NCI-H526 treated with DMSO at 0.1 percent for 48 hours (cell line): ENCODE measurements at places on chromosomes 5 and 9.

DNA sequence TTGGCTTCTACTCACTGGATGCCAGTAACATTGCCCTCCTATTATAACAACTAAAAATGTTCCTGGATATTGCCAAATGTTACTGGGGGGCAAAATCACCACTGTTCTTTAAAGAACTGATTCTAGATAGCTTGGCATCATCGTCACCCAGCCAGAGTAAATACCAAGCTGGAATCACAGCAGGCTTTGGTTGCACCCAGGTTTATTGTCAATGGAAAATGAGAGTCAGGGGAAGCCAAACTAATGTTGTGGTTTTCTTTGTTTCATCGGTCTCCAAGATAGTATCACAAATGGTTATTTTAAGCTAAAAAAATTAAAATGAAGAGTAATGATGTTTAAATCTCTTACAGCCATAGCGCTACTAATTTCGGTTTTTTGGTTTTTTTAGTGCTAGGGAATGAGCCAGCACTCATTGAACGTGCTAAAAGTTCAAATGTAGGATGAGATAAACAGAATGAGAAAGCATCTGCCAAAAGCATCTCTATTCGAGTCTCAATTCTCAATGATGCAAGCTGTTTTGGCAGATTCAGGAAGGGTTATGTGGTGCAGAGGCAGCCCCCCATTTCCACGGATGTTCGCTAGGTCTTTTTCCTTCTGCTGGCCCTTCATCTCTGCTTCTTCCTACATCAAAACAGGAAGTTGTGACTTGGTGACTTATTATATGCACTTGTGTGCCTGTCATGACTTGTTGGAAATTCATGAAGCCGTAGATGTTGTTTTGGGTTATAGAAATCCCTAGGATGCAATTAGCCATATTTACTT, 558.0 kb downstream of the EBF1 start:
- no peak for DNase-seq

- DNase-seq, result no peak
Measured at GRCh38 chr5:98564836-98565235, 208.6 kb upstream of the RGMB start.

DNA sequence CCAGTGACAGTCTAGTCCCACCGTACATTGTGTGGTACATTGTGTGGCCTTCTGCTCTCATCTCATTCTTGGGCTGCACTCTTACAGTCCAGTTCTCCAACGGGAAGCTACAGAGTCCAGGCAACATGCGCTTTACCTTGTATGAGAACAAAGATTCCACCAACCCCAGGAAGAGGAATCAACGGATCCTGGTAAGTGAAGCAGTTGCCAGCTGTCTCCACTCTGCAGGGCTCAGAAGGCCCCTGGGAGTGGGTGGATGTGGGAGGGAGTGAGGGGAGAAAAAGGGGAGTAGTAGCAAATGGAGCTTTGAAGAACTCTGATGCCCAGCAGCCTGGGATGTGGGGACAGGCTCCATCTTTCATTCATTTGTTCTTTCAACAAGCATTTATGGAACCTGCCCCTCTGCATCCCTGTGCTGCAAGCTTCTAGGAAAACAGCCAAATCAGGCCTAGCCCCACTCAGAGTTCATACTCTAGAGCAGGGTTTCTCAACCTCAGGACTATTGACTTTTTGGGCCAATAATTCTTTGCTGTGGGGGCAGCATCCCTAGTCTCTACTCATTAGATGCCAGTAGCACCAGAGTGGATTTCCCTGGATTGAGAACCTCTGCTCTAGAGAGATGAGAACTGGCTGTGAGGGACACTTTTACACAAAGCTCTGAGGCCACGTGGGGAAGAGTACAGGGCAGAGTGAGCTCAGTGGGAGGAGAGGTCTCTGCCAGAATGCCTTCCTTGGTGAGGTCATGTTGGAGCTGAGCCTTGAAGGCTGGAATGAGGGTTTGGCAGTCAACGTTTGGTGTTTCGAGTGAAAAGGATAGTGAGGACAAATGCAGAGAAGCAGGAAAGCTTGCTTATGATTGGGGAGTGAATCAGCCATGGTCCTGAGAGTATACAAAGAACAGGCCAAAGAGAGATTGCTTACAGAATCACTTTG, 1.1 kb downstream of the POLR1E start:
- no peak for DNase-seq

DNA sequence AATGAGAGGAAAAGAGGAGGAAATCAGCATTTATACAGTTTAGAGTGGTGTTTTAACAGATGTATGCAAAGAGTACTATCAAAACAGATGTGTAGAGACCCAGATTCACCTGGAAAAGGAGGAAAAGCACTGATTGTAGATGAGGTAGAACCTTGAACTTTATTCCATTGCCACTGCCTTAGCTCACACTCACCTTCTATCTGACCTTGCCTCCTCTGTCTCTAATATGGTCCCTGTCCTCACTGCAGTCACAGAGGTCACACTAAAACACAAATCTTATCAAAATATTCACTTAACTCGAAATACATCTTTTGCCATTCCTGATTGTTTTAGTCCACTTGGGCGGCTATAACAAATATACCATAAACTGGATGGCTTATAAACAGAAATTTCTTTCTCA, 7.0 kb downstream of the GIN1 start:
- no peak for DNase-seq

GRCh38 chr9:7318920-7319319, 480.7 kb downstream of the DMAC1 start:
- DNase-seq, result no peak

DNA sequence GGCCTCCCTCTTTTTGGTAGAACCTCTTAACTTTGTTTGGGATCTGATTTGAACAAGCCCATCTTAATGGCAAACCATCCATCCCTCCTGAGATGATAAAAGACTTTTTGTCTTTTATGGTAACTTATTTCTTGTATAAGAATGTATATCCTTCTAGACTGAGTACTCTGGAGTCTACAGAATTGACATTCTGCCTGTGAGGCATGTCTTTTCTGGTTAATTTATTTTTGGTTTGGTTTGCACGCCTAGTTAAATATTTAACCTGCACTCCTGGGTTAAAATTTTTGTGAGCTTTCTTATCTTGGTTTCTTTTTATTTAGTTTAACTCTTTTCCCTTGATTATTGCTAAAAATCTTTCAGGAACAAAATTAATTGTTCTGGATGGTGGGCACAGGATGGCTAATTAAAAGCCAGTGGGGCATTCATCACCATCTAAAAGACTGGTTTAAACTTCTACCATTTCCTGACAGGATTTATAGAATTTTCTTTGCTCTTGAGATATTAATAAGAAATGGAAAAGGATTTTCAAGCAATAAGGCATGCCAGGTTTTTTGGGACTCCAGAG, 50.3 kb downstream of the PHAX start:
- DNase-seq, result no peak

- DNase-seq, result no peak
Measured at GRCh38 chr9:83649080-83649479, 26.1 kb downstream of the IDNK start.

GRCh38 chr5:82066791-82067190, 95.0 kb downstream of the ATG10 start:
- DNase-seq, result no peak

GRCh38 chr5:4532705-4533080, 607.4 kb upstream of the ADAMTS16 start:
- DNase-seq, result no peak

- no peak for DNase-seq
Measured at GRCh38 chr9:110143950-110144545, 63.9 kb downstream of the C9orf152 start.

GRCh38 chr9:84504360-84504759, 163.8 kb upstream of the SLC28A3 start:
- DNase-seq, result no peak

GRCh38 chr5:9140202-9140601, 405.7 kb downstream of the SEMA5A start:
- DNase-seq, result no peak

- no peak for DNase-seq
Measured at GRCh38 chr5:54049963-54050362, 260.4 kb downstream of the ARL15 start.

GRCh38 chr5:91670563-91670962, 287.4 kb upstream of the ARRDC3 start:
- no peak for DNase-seq

DNA sequence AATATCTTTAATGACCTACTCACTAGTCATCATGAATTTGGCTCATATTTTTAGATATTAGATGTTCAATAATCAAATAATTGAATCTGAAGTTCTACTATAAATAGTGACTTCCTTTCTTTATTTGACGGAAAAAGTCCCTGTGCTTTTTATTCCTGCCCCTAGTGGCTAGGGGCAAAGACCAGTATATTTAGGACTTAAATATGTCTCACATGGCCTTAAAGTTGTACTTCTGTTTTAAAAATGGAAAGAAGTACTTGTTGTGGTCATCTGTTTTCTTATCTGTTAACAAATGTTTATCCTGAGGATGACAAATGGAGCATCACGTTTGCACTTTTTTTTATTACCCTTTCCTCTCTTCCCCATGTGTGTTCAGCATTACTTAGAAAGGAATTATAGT, 89.2 kb upstream of the GRHPR start:
- no peak for DNase-seq

- DNase-seq, result no peak
Measured at GRCh38 chr9:133683586-133684120, 47.5 kb downstream of the DBH start.

GRCh38 chr9:91847581-91848091, 102.4 kb downstream of the ROR2 start:
- no peak for DNase-seq

- no peak for DNase-seq
Measured at GRCh38 chr9:110579034-110579861, at the start of gene SVEP1. TSS of gene SVEP1 (minus strand) at chr9:110579741. CDS start at chr9:110579543, 198 bp downstream.

DNA sequence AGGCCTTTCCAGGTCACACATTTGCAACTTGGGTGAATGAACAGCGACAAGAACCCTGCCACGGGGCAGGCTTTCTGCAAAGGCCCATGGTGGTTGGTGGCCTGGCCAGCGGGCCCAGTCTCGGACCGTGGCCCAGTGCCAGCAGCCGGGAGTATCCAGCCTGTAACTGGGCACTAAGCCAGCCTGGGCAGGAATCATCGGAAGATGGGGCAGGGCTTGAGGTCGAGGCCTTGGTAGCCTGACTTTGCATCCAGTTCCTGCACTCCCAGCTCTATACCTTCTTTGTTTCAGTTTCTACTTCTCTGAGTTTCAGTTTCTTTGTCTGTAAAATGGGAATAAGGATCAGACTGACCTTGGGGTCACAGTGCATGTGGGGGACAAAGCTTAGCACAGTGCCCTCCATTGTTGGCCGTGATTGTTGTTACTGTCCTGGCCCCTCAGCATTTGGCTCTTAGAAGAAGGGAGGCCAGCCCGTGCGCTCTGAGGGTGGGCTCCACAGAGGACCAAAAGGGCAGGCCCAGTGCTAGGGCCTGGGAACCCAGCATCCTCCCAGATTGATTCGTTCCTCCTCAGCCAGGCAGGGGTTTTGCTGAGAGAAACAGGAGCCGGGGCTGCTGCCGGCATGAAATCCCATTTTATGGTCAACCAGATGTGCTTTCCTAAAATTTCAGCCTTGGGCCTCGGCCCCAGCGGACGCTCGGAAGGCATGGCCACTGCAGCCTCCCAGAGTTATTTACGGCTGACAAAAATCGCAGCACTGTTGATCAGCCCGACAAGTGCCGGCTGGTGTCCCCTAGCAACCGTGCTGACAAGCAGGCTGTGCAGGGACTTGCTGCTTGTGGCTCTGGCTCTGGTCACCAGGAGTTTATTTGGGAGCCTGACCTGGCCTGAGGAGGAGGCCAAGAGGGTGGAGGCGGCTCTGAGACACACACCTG, 43.6 kb downstream of the JADE2 start:
- no peak for DNase-seq

DNA sequence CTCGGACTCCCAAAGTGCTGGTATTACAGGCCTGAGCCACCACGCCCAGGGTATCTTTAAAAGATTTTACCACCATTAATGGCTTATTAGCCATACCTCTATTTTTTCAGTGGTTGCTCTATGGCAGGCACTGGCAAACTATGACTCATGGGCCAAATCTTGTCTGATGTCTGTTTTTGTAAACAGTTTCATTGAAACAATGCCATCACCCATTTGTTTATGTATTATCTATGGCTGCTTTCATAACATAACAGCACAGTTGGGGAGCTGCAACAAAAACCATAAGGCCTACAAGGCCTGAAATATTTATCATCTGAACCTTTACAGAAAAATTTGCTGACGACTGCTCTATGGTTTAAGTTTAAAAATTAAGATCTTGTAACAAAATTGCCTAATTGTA, 66.8 kb downstream of the SLC38A9 start:
- no peak for DNase-seq

GRCh38 chr9:108553111-108553635, 302.6 kb downstream of the ACTL7B start:
- DNase-seq, result no peak

- no peak for DNase-seq
Measured at GRCh38 chr5:149993471-149993870, 7.0 kb downstream of the TIGD6 start.

DNA sequence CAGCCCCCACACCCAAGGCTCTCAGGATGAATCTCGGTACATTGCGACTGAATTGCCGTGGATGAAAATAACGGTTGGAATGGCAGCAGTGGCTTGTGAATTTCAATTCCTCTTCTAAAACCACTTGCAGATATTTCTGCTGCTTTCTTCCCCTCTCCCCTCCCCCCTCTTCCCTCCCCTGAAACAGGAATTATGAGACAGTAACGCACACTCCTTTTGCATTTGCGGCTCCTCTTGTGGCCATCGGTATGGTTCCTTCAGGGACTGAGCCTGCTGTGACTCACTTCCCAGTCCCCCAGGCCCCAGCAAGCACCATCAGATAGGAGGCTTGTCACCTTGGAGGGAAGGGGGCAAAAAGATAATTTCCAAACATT, 9.7 kb downstream of the DCANP1 start:
- DNase-seq, result no peak

GRCh38 chr5:132003170-132003744, 8.2 kb downstream of the ACSL6 start:
- no peak for DNase-seq

GRCh38 chr5:89436464-89436863, 553.5 kb upstream of the MEF2C start:
- no peak for DNase-seq

DNA sequence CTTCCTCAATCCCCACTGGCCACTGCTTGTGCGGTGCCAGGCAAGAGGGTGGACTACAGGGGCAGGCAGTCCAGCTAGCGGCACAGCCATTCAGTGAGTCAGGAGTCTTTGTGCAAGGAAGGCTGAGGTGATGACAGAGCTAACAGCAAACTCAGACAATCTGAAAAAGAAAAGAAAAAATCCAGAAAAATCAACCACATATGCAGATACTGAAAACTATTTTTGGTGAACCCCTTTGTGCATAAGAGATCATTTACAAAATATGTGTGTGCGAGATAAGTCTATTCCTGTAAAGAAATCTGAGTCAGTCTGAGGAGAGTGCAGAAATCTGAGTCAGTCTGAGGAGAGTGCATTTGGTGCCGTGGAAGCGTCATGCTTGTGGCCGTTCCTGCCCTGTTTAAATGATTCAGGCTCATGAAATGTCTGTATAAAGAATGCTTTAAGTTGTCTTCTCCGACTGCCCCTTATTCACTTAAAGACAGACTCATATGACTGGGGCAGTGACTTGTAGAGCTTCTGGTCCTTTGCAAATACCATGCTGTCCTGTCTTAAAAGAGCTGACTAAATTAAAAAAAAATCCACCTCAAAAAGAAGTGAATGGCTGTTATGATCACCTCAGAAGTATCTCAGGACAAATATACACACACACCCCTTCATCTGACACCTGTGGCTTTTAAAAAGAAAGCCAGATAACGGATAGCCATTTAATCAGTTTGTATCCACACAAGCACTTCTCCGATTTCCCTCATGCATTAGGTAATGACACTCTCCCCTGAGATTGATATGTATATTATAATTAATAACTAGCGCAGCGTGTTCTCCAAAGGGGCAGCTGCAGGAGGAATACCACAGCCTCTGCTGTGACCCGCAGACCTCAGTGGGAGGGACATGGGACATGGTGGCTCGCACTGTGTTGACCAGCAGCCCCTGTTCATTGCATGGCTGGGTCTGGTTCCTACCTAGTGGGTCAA, 47.3 kb downstream of the TRIO start:
- DNase-seq, result no peak
